Stimulated activated CD4-positive, alpha-beta T cell treated with anti-CD3 and anti-CD28 coated beads, Interleukin-1b, Interleukin-23, amount 100 ng/mL, for 1 hour (primary cell): ENCODE measurements at places on chromosomes 2 and 18.

- no peak for DNase-seq
Observed at GRCh38 chr18:78323453-78324197, 656.0 kb upstream of the SALL3 start.

DNA sequence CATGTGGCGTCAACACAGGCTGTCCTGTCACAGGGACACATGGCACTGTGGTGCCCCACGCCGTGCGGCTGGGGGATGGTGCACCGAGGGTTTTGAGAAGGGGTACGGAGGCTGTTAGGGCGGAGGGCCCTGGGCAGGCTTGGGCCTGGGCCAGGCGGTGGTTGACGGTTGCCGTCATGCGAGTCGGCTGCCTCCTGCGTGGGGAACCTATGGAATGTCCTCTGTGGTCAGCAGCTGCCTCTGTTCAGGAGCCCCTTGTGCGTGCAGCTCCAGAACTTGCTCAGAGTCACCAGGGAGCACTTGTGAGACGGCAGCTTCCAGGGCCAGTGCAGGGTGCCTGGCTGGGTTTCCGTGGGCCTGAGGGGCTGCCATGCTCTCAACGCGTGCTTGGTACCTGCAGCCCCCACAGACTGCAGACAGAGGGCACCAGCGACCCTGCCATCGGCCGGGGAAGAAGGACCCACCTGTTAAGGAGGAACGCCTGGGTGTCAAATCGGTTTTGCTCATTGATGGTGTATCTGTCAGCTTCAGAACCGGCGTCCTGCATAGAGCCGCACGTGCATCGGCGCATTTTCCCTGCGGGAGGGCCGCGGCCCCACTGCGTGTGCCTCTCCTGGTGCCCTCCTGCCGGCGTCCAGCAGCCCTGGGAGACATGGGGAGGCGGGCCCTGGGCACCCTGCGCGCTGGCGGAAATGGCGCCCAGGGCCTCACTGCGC is 10.0 kb upstream of the D2HGDH start:
- no peak for DNase-seq

GRCh38 chr2:134443814-134444480 is 190.1 kb downstream of the MGAT5 start:
- DNase-seq, result no peak

GRCh38 chr18:46301571-46301970 is 197.4 kb downstream of the HAUS1 start:
- DNase-seq, result no peak
